Spinal cord (tissue), 10 donors: ENCODE measurements at places on chromosomes 5 and 9.

DNA sequence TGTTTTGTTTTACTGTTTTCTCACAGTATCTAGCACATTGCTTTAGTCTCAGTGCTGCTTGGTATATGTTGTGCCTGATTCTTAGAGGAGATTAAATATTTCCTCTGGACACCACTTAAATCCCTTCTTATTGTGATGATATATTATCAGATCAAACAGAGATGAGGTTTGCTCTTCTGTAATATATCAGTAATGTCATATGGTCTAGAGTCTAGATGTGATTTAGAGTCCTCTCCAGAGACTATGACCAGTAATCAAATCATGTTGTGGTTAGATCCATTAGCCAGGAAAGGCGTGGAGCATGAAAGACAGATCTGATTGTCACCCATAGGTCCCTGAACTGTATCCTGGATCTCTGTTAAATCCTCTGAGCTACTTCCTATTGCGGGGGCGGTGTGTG, 24.4 kb downstream of the CAMK4 start:
- no peaks in the 10 kb centered on the region for H3K36me3 ChIP-seq
- no peaks in the 10 kb centered on the region for H3K4me1 ChIP-seq
- H3K27ac ChIP-seq = no peak overlapping the region

DNA sequence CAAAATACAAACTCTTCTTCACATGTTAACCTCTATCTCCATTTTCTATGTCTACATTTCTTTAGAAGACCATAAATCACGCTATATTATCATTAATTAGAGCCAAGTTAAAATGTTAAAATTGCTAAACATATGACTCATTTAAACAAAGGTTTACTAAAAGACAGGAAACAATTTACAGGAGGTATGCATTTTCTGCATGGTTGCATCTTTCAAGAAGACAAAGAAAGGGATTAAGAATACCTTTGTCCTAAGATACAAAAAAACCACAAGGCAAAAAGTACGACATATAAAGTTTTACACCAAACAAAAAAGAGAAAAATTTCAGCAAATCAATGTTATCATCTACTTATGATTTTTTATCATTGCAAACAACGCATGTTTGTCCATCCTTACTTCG, 324.4 kb downstream of the PDE4D start:
- H3K36me3 ChIP-seq = no peaks in the 10 kb centered on the region
- no peak overlapping the region for H3K4me3 ChIP-seq
- H3K4me1 ChIP-seq = no peaks in the 10 kb centered on the region
- no peak overlapping the region for H3K27ac ChIP-seq

DNA sequence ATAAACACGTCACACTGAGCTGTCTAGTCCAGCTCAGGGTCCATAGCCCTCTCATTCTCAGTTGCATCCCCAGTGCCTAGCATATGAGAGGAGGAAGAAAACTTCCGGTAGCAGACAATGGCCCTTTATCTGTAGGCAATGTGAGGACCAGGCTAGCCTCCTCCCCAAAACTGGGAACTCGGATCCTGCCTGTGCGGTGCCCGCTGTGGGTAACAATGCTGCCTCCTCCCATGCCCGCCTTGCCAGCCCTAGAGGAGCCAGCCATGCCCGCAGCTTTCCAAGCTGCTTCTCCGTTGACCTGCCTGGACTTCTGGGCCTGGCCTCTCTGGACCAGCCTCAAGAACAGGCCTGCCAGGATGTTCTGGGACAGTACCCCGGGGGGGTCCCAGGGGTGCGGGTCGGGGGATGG, 74.6 kb upstream of the ORM1 start:
- H3K4me1 ChIP-seq = peaks cover 44% of the 10 kb centered on the region
- DNase-seq = no peak
- H3K4me3 ChIP-seq = no peak overlapping the region
- no peaks in the 10 kb centered on the region for H3K27me3 ChIP-seq
- no peak overlapping the region for H3K27ac ChIP-seq

GRCh38 chr5:33769196-33769595, 122.6 kb downstream of the ADAMTS12 start:
- DNase-seq = peak; percentile 58
- no peak overlapping the region for H3K4me3 ChIP-seq
- no peak overlapping the region for H3K27ac ChIP-seq
